Stimulated activated CD8-positive, alpha-beta memory T cell treated with anti-CD3 and anti-CD28 coated beads, Interleukin-4, amount 100 ng/mL, for 1 hour (primary cell): ENCODE measurements at places on chromosomes 2 and 18.

GRCh38 chr2:65818873-65819451, 386.6 kb upstream of the SPRED2 start:
- no peak for DNase-seq

GRCh38 chr2:135163306-135163705, 111.2 kb downstream of the RAB3GAP1 start:
- DNase-seq: no peak

- DNase-seq: no peak
Observed at GRCh38 chr2:101038455-101039255, 36.6 kb downstream of the RPL31 start.

DNA sequence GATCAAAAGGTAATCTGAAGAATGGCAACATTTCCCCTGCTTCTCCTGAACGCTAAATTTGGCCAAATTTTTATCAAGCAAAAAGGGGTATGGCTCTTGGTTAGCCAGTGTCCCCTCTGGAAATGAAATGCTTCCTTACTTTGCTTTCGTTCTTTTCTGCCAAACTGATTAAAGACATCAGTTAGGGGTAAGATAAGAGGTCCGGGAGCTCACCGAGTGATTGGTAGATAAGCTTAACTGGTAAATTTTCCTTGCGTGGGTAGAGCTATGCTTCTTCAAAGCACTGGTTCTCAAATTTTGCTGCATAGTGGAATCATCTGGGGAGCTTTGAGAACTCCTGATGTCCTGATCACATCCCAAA, 62.7 kb upstream of the MAPRE2 start:
- DNase-seq: no peak

- DNase-seq: no peak
Observed at GRCh38 chr18:36798738-36799473, 29.9 kb downstream of the TPGS2 start.

GRCh38 chr18:53426666-53427184, 797.7 kb downstream of the MBD2 start:
- DNase-seq: no peak

GRCh38 chr2:53021828-53022227, 745.8 kb upstream of the CHAC2 start:
- no peak for DNase-seq

GRCh38 chr2:238378230-238379095, 48.3 kb upstream of the ASB1 start:
- no peak for DNase-seq

- no peak for DNase-seq
Observed at GRCh38 chr2:104866122-104866864, 12.4 kb downstream of the POU3F3 start.

- no peak for DNase-seq
Observed at GRCh38 chr2:101089419-101089818, 61.8 kb downstream of the TBC1D8 start.

DNA sequence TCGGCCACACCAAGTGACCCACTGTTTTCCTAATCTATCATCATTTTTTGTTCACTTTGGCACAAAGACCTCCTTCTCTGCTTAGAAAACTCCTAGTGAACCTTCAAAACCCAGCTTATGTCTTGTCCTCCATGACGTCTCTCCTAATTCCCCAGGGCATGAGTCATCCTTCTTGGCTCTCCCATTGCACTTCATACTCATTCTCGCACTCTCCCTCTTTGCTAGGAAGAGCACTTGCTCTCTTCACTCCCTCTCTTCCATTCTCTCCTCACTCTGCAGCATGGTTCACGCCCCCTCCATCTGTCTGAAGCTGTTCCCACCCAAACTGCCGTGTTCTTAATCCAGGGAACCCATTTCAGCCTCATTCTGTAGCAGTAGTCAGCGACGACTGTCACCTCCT, 103.9 kb downstream of the MRO start:
- no peak for DNase-seq

- DNase-seq: no peak
Observed at GRCh38 chr18:5214583-5215351, 17.7 kb upstream of the AKAIN1 start.

GRCh38 chr2:210172219-210172575, 988 bp upstream of the KANSL1L start:
- no peak for DNase-seq

DNA sequence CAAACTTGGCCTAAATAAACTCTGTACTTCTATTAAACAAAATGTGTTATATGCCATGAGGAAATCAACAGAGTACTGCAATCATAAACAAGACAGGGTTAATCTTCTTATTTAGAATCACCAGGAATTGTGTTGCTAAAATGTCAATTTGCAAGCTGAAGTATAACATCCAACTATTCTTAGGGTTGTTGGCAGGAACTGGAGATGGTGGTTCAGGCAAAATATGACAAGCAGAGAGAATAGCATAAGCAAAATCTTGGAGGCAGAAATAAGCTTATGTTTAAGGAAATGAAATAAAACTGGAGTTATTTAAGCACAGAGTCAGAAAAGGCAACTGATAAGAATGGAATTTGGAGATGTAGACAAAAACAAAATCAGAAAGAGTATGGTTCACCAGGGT, 463.8 kb upstream of the SLC8A1 start:
- no peak for DNase-seq

DNA sequence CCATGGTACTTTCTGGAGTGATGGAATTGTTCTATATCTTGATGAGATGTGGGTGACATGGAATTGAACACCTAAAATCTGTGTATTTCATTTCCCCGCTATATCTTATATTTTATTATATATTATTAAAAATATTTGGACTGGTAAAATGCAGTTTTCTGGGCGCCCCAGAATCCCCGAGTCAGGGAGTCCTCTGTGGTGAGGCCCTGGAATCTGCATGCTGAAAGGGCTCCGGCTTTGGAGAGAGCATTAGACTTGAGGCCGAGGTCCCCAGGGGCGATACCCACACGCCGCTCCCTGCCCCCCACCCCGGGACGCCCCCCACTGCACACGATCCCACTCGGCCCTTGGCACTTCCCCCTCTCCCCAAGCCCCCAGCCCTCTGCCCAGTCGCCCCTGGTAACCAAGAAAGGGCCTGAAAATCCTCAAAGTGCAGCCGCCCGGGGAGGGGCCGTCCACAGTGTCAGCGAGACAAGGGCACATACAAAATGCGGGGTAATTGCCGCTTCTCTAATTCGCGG, 126.0 kb downstream of the ZFP36L2 start:
- DNase-seq: no peak

GRCh38 chr18:63987743-63988142, 17.9 kb downstream of the SERPINB8 start:
- no peak for DNase-seq

GRCh38 chr2:71635798-71636197, 182.4 kb downstream of the DYSF start:
- DNase-seq: no peak

DNA sequence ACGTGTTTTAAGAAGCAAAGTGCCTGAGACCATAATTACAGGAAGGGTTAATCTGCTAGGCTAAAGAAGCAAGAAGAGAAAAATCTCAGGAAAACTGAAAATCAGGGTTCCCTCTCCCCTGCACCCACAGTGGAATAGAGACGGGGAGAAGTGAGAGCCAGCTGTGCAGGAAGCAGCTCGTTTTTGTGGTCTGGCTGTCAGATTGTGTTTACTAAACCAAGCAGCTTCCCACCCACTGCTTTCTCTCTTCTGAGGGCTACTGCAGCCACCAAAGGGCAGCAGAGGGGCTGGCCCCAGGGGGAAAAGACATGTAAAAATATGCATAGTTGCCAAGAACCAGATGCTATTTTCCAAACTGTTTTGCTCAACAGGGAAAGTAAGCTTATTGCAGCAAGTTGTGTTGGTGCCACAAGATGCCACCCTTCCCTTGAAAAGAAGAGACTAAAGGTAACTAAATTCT, 72.6 kb upstream of the THUMPD2 start:
- DNase-seq: no peak

DNA sequence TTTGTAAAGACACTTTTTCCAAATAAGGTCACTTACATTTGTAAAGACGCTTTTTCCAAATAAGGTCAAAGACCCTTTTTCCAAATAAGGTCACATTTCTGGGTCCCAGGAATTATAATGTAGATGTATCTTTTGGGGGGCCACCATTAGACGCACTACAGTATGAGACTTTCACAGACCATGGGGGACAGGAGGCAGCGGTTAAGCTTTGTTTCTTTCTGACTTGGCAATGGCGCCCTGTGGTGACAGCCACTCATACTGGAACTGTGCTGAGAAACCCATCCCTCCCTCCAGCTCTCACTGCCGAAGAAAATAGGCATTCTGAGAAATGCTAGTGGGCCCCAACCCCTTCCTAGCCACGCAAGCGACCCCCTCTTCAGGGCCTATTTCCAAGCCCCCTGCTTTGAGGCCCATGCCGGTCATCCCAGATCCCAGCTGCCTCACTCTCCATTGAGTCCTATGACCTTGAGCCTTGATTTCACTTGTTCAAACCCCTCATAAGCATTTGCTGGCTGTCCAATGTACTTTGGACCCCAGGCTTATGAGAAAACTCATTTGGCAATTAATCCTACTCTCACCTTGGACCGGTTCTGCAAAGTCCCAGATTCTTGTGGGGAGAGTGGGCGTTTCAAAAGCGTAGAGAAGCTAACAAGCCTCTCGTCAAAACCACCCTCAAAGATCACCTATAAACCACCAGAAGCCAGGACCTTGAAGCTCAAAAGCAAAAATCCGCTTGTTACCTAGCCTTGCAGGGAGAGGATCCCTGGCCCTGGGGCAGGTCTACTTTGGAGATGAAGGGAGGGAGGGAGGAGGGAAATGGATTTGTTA, 11.3 kb upstream of the SPATA3 start:
- DNase-seq: no peak

DNA sequence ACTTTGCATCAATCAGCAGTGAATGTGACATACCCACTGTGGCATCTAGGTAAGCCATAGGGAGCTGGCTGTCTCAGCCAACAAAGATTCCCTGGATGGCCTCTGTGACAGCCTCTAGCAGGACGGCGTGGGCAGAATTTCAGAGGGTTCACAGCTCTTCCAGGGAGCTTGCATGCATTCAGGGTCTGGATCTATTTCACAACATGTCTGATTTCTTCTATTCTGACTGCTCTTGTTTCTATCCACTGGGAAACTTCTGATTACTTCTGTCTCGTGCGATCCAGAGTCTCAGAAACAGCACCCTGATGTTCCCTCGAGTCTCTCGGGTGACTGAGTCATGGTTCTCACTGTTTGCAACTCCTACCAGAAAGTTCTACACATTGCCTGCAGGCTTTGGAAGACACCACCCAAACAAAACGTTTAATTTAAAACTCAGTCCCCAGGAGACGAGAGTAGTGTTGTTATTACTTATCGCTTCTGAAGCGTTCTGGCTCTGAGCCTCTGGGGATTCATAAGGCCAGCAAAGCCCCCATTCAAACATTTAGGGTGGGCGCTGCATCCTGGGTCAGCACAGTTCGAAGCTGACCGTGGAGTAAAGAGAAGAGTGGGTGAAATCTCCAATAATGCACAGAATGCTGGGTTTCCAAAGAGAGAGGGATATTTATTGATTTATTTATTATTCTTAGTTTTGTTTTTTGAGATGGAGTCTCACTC, 41.9 kb upstream of the ODC1 start:
- DNase-seq: no peak
